ENCODE measurements at places on chromosomes 3 and 15.

DNA sequence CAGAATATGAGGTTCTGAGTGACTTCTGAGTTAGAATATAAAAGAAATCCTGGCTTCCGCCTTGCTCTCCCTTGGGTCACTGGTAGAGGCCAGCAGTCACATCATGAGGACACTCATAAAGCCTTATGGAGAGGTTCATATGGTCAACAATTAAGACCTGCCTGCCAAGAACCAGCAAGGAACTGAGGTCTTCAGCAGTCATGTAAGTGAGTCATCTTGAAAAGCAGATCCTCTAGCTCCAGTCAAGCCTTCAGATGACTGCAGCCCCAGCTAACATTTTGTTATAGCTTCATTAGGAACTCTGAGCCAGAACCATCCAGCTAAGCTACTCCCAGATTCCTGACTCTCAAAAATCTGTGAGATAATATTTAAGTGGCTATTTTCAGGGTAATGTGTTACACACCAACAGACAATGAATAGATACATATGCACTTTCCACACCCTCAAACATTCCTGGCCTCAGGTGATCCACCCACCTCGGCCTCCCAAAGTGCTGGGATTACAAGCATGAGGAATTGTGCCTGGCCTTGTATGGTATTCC, 447.2 kb downstream of the SHQ1 start:
- no peak for DNase-seq

DNA sequence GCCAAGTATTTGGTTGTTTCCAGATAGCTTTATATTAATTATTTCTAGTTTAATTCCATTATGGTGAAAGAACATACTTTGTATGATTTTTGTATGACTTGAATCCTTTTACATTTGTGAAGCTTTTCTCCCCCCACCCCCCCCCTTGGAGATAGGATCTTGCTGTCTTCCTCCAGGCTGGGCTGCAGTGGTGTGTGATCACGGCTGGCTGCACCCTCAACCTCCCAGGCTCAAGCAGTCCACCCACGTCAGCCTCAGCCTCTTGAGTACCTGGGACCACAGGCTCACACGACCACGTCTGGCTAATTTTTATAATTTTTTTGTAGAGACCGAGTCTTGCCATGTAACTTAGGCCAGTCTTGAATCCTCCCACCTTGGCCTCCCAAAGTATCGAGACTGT, 29.5 kb downstream of the ARL8B start:
- DNase-seq = no peak

GRCh38 chr15:42846647-42847046, 73.9 kb downstream of the TTBK2 start:
- no peak for DNase-seq

GRCh38 chr3:100789579-100789978, 80.3 kb downstream of the TFG start:
- no peak for DNase-seq

GRCh38 chr3:39234651-39235050, 42.3 kb upstream of the XIRP1 start:
- DNase-seq = no peak

DNA sequence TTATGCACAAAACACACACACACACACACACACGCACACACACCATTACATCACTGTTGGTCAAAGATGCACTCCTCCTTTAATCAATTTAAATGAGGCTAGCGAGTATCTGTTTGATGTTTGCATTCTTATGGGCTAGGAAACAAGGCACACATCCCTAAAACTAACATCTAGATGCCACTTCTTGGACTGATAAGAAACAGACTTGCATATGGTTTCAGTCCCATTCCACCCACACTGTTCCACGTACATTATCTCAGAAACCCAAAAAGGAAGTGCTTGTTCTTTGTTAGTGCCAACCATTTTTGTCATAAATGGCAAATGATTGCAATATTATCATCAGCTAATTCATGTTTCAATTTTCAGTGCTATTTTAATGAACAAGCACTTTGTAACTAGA, 69.5 kb downstream of the CCR1 start:
- no peak for DNase-seq

DNA sequence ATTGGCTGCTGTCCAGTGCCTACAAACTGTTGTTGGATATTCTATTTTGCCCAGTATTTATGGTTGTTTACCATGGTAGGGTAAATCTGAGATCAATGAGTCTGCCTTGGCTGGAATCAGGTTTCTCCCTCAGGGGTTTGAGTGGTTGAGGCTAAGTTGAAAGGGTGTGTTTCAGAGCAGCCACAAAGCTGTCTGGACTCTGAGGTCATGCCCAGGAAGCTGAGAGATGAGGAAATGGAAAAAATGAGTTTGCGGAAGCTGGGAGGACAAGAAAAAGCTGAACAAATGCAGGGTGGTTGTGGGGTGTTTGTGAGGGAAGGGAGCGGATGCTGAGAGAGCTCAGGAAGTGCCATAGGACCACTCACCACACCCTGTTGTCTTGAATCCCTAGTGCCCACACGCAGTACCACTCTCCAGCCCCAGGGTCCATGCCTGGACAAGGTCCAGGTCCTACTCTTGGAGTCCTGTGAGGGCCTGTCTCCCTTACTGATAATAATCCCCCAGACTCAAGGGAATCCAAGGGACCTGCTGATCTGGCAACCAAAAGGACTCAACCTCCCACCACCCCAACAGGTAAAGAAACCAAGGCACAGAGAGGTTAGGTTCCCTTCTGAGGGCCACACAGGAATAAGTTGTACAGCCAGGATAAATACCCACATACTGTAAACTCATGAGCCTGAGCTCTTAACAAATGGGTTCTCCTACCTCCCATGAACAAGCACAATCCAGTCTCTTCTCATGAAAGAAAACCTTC, 81.6 kb downstream of the PPCDC start:
- DNase-seq = no peak

DNA sequence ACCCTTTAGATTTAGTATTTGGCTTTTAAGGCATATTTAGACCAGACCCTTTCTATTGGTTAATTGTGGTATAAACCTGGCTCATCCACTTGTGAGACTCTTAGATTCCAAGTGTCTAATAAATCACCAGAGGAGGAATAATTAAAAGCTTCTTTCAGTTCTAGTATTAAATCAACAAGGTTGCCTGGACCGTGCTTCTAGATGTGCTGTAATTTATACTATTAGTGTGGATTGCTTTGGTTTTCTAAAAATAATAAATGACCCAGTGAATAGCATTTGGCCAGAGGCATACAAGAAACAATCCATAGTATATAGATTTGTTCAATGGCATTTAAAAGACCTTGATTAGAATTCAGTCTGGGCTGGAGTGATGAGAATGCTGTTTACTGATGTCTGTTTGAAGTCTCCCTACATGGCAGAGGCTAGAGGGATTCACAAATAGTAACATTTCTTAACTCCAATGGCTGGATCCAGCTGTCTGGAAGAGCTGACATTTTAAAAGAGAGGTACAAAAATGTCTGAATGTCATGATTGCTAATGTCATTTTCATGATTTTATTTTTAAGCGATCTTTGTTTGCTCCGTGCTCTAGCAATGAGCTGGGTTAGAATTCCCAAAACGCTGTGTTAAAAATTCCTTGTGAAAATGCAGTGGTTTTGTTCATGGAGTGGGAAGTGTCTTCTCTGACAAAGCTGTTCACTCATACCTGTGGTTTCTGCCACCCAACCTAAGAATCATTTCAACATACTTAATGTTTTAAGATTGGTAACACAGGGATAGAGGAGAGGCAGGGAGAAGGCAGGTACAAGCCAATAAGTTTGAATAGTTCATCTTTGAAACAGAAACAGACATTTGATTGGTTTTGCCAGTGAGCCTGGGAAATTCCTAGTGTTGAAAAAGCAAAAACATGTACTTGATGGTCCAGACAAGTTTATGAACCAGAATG, 89.9 kb downstream of the RBMS3 start:
- DNase-seq = no peak

DNA sequence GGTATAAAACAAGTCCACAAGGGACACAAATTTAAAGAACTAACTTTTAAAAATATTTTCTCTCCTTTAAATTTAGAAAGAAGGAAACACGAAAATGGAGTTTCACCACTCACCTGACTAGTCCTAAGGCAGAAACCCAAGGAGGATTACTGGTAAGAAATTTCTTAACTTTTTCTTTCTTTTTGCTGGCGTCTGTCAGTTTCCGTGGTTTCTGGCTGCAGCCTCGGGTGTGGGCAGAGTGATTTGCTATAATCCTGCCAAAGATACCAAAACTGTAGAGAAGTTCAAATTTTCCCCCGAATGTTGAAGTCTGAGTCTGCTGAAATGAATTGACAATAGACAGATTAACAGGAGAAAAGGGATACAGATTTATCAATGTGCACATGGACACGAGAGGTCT, 843.6 kb upstream of the ALCAM start:
- no peak for DNase-seq
